ENCODE measurements at places on chromosomes 6 and 20.

DNA sequence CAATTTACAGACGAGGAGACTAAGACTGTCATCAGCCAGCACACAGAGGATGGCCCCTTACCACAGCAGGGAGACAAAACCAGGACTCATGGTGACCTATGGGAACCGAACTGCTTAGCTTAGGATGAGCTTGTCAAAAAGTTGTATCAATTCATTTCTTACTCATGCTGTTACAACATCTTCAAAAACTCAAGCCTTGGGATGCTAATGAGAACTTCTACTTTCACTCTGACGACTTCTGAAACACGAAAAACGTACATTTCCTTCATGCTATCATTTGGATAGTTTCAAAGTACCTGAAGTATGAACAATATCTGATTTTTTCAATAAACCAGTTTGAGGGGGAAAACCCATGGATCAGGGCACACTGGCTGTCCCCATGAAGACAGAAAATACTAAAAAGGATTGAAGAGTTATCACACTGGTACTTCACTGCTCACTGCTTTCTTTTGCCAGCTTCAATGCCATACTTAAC lies 31.9 kb downstream of the HIVEP2 start:
- no peaks in the 10 kb centered on the region for H3K36me3 ChIP-seq
- no peak for DNase-seq
- no peak overlapping the region for H3K27ac ChIP-seq

DNA sequence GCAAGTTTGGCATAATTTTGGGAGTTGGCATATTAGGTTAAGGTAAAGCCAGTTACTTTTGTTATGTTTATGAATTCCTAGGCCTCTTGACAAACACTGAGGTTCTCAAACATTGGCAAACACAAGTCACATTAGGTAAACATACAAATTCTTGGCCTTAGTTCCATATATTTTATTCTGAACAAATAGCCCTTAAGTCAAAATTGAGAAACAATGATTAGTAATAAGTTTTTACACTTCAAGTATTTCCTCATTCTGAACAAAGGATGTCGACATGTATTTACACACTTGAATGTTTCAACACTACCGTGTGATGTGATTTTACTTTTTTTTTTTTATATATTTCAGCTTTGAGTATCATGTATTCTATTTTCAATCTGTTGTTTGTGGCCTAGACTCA lies 3.8 kb upstream of the ECHDC1 start:
- DNase-seq, result no peak
- no peak overlapping the region for H3K4me3 ChIP-seq
- H3K27ac ChIP-seq, result no peak overlapping the region
- no peaks in the 10 kb centered on the region for H3K36me3 ChIP-seq
- peaks cover 4% of the 10 kb centered on the region for H3K4me1 ChIP-seq

DNA sequence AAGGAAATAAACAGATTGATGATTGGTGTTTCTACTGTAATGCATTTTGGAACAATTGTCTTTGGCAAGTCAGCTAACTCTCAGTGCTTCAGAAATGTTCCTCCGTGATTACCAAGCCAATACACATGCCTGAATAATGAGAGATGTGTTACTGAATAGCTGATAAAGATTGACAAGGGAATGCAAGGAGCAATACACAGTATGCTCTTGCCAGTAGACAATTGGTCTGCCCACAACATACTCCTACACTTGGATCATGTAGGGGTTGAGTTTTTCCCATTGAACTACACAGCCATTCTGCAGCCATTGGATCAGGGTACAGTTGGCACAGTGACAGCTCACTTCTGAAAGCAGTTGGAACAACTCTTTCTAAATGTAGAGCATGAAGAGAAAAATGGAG lies 5.6 kb upstream of the GJB7 start:
- no peaks in the 10 kb centered on the region for H3K27me3 ChIP-seq
- H3K36me3 ChIP-seq, result no peaks in the 10 kb centered on the region
- H3K27ac ChIP-seq, result no peak overlapping the region
- H3K4me3 ChIP-seq, result no peak overlapping the region
- no peaks in the 10 kb centered on the region for H3K4me1 ChIP-seq

GRCh38 chr6:90523779-90524310 lies 63.0 kb downstream of the MAP3K7 start:
- H3K27me3 ChIP-seq, result no peaks in the 10 kb centered on the region
- H3K4me1 ChIP-seq, result no peaks in the 10 kb centered on the region
- H3K4me3 ChIP-seq, result no peak overlapping the region
- peaks cover 32% of the 10 kb centered on the region for H3K36me3 ChIP-seq
- no peak overlapping the region for H3K27ac ChIP-seq
- no peak for DNase-seq

GRCh38 chr6:431504-431903 lies 40.0 kb downstream of the IRF4 start:
- no peaks in the 10 kb centered on the region for H3K4me1 ChIP-seq
- H3K27me3 ChIP-seq, result no peaks in the 10 kb centered on the region
- DNase-seq, result no peak
- no peaks in the 10 kb centered on the region for H3K36me3 ChIP-seq
- no peak overlapping the region for H3K27ac ChIP-seq

DNA sequence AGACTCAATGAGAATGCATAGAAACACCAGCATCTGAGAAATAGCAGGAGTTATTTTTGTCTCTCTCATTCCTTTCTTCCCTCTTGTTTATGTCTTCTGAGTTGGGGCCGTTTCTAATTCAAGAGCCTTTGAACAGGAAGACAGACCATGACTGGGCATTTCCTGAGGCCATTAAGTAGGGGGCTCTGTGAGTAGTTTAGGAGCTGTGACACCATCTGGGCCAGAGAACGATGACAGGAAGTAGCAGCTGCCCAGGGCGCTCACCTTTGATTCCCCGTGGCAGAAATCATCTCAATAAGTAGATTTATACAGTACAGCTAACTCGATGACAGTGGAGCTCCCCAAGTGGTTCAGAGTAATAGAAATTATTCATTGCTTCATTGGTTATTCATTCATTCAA lies 298.4 kb upstream of the PLN start:
- no peaks in the 10 kb centered on the region for H3K27me3 ChIP-seq
- no peak for DNase-seq
- H3K36me3 ChIP-seq, result no peaks in the 10 kb centered on the region
- H3K27ac ChIP-seq, result no peak overlapping the region

DNA sequence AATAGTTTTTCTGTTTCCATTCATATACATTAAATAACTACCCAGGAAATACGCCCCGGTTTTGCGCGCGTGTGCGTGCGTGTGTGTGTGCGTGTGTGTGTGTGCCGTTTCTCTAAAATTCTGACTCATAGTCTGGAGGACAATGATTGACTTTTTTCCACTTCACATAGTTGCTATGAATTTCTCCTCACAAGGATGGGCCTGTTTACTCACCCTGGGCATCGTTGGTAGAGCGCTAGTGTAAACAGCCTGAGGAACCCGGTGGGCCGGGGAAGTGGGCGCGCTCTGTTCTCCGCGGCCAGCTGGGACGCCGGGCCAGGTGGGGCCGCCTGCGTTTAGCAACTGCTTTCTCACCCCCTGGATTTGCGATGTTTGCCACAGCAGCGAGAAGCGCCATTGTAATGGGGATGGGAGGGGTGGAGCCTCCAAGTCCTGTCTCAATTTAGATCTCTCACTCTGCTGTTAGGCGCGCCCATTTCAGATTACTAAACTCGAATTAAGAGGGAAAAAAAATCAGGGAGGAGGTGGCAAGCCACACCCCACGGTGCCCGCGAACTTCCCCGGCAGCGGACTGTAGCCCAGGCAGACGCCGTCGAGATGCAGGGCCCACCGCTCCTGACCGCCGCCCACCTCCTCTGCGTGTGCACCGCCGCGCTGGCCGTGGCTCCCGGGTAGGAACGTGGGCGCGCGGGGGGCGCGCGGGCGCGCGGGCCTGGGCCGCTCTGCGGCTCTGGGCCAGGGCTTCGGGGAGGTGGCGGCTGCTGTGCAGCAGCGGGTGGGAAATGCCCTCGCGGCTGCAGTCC lies at the start of gene CD109:
Gene CD109 (plus strand): TSS at position 585 of the 803 bp plus-strand sequence. CDS start 13 bp downstream, at position 598.
- no peaks in the 10 kb centered on the region for H3K27me3 ChIP-seq
- H3K4me3 ChIP-seq, result peak within 1 kb of the TSS; percentile 67
- H3K36me3 ChIP-seq, result no peaks in the 10 kb centered on the region
- peaks cover 5% of the 10 kb centered on the region for H3K4me1 ChIP-seq

- no peaks in the 10 kb centered on the region for H3K27me3 ChIP-seq
- DNase-seq, result no peak
- peaks cover 3% of the 10 kb centered on the region for H3K4me1 ChIP-seq
- H3K4me3 ChIP-seq, result no peak overlapping the region
These were observed 157.4 kb upstream of the ZNF217 start for GRCh38 chr20:53750827-53751619.

GRCh38 chr20:7038029-7038428 lies 270.5 kb downstream of the BMP2 start:
- H3K27me3 ChIP-seq, result no peaks in the 10 kb centered on the region
- DNase-seq, result no peak
- no peaks in the 10 kb centered on the region for H3K4me1 ChIP-seq
- no peaks in the 10 kb centered on the region for H3K36me3 ChIP-seq

DNA sequence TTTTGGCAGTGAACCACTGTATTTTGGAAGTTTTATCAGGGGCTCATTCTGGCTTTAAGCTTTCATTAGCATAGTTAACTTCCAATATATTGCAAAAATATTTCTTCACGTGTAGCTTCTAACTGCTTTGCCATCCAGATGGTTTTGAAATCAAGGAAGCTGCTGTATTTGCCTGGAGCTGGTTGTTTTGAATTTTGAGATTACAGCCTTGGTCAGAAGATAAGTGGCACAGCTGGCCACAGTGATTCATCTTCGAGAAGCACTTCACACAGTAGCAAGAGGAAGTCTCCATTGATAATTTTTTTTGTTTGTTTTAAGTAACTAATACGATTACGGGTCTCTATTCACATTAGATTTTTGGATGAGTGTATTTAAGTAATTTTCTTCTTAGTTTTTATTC lies 3.8 kb downstream of the APCDD1L start:
- no peaks in the 10 kb centered on the region for H3K36me3 ChIP-seq
- H3K27me3 ChIP-seq, result no peaks in the 10 kb centered on the region
- peaks cover 7% of the 10 kb centered on the region for H3K4me1 ChIP-seq
- DNase-seq, result no peak
- H3K4me3 ChIP-seq, result no peak overlapping the region

- no peaks in the 10 kb centered on the region for H3K4me1 ChIP-seq
- no peak for DNase-seq
- H3K27ac ChIP-seq, result no peak overlapping the region
- peaks cover 6% of the 10 kb centered on the region for H3K36me3 ChIP-seq
- no peaks in the 10 kb centered on the region for H3K27me3 ChIP-seq
These were observed 88.6 kb upstream of the TMEM181 start for GRCh38 chr6:158471339-158471738.

DNA sequence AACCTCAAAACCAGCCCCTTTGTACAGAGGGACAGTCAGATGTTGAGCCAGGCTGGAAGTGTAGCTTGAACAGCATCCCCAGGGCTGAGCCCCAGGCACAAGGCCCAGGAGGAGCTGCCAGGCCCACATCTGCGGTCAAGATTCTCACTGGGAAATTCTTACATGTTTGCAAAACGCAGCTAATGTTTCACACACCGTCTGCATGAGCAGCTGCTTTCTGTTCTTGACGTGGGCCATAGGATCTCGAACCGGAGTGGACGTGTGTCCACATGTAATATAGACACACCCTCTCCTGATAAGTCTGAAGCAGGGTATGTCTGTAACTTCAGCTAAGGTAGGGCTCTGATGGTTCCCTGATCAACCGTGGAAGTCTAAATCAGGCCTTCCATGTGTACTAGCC lies 41.3 kb upstream of the TRAF3IP2 start:
- no peak for DNase-seq
- no peak overlapping the region for H3K4me3 ChIP-seq
- no peak overlapping the region for H3K27ac ChIP-seq
- H3K36me3 ChIP-seq, result no peaks in the 10 kb centered on the region

Measured in ascending aorta (tissue), 2 donors.